ENCODE measurements at places on chromosomes 2 and 18.

DNA sequence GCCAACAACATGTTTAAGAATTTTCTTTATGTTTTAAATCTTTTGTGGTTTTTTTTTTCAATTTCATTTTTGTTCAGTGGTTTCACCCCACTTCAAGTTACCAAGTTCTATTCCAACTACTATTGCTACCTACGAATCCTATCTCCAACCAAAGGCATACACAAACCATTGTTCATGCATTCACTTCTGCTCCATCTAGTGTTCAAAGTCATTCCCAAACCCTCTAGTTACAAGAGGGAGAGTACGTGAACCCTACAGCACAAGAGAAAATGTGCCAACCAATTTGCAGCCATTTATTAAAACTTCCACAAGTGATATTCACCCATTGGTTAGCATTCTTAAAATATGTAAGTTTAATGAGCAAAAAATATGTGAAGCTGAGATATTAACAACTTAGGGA lies 295.1 kb upstream of the KYNU start:
- DNase-seq = no peak

DNA sequence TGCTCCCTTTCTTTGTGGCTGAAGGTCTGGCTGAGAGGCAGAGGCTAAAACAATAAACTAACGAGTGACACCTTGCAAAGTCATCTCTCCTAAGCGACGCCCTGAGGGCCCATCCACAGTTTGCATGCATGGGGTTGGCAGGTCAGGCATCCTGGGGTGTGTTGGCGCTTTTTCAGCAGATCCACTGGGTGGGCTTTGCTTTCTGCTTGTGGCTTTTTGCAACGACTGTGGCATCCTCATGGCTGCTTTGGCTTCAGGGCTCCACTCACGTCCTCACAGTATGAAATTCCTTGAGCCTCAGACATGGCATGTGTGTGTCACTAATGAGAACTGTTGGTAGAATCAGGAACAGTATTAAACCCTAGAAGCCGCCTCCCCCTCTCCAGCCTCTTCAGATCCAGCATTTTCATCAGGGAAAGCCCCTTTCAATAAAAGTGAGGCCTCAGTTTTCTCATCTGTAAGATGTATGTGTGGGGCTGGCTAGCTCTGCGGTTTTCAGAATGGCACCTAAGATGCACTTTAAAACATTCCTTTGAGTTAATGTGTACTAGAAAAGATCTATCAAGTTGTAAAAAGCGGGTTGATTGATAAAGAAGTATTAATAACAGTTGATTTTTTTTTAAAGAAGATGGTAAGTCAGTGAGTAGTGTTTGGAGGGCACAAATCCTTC lies 72.5 kb downstream of the SH3BP4 start:
- no peak for DNase-seq

DNA sequence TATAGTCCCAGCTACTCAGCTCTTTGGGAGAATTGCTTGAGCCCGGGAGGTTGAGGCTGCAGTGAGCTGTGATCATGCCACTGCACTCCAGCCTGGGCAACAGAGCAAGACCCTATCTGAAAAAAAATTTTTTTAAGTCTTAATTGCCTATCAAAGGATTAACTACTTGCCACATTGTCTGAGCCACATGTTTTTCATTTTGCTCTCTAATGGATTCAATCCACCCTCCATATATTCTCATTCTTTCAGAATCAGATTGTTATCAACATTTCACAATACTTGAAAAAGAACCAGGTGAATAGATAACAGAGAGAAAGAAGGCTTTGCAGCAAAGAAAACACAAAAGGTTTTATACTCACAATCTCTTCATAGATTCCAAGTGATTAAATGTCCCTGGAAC lies 61.0 kb downstream of the PXDN start:
- DNase-seq = no peak

GRCh38 chr2:70411483-70412125 lies 109.7 kb upstream of the FAM136A start:
- no peak for DNase-seq

DNA sequence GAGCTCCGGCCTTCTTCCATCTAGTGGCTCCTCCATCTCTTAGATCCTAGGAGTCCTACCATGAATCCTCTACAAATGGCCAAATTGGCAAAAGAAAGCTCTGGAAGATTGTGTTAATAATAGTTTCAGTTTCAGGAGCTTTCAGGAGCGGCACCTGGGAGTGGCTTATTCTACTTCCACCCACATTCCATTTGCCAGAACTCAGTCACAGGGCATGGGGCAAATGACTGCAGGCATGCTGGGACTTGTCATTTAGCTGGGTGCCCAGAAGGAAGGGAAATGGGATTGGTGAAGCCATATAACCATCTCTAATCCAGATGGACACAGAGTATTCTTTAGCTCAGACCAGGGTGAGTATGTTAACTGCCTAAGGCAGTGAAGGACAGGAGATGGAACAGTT lies 3.6 kb upstream of the LRATD1 start:
- no peak for DNase-seq

Data from stimulated activated CD4-positive, alpha-beta T cell treated with anti-CD3 and anti-CD28 coated beads, Interleukin-1b, Interleukin-23, amount 100 ng/mL, for 1 hour (primary cell).